ENCODE measurements at places on chromosomes 7 and 10.
A peak's percentile ranks its signal among the peaks of the same experiment; 100 is the strongest.

- DNase-seq, result no peak
These were observed 30.1 kb upstream of the COMTD1 start for GRCh38 chr10:75265856-75266255.

- DNase-seq, result no peak
These were observed 483.9 kb upstream of the NRP1 start for GRCh38 chr10:33818343-33818742.

DNA sequence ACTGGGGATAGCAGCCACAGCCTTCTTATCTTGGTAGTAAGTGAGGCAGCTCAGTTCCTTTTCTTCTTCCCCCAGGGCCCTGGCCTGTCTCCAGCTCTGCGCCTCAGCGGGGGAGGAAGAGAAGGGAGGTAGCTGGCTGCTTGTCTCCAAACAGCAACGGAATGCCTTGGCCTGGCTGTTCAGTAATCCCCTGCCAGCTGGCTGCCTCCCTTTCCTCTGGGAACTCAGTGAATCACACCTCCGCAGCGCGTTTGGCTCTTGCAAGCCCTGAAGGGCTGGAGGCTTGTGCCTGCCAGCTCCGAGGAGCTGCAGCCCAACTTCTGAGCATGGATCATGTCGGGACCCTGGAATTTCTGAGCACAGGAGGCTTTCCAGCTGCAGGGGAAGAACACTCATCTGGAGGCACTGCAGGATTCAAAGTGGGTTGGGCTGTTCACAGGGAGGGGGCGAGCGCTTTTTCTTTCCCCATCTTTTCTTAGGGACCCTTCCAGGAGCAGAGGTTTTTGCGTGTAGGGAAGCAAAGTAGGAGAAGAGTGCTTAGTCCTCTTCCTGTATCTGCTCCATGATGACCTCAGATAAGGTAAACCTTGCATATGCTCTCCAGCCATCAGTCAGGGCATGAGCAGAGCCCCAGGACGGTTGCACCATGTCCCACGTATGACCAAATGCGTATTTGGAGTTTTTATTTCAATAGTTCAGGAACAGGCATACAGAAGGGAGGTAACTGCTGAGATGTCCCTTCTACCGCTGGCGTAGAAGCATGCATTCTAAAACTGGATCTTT lies 253.2 kb upstream of the INHBA start:
- no peak for DNase-seq

- DNase-seq, result peak; percentile 10
These were observed 429.0 kb upstream of the MTPN start for GRCh38 chr7:136405931-136406777.

DNA sequence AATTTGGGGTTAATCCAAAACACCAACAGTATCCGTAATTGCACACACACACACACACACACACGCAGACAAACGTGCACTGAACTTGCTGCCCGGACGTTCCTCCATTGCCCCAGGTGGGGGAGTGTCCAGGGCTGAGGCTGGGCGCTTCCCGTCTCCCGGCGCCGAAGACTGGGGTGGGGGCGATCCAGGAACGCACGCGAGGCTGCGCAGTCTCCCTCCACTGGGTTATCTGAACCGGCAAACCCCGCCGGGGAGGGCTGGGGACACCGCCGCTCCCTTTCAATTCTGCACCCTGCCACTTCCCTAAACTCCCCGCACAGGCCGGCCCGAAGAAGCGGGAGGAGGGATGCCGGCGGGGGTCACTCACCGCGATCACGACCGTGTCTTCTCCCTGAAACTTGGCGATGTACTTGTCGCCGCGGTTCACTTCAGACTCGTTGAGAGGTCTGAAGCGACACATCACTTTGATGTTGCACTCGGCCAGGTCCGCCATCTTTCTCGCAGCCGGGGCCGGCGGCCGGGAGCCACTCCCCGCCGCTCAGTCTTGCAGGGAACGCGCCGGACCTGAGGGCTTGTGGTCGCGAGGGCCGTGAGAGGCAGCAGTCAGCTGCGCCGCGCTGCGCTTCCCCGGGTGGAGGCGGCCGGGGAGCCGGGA lies 618 bp downstream of the KIF5B start:
- peak; percentile 41 for DNase-seq

GRCh38 chr7:3259711-3260400 lies 41.2 kb upstream of the SDK1 start:
- DNase-seq, result no peak

DNA sequence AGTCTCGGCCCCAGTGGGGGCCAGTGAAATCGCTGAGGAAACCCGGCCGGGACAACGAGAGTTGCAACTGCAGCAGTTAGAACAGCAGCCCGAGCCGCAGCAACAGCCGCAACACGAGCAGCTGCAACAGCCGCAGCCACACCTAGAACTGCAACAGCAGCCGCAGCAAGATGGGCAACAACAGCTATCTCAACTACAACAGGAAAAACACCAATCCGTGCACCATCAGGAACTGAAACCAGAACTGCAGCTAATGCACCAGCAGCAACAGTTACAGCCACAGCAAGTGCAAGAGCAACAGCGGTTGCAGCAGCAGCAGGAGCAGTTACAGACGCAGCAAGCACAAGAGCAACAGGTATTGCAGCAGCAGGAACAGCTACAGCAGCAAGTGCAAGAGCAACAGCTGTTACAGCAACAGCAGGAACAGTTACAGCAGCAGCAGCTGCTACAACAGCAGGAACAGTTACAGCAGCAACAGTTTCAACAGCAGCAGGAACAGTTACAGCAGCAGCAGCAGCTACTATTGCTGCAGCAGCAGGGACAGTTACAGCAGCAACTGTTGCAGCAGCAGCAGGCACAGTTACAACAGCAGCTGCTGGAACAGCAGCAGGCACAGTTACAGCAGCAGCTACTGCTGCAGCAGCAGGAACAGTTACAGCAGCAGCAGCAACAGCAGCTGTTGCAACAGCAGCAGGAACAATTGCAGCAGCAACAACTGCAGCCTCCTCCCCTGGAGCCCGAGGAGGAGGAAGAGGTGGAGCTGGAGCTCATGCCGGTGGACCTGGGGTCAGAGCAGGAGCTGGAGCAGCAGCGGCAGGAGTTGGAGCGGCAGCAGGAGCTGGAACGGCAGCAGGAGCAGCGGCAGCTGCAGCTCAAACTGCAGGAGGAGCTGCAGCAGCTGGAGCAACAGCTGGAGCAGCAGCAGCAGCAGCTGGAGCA lies 6.1 kb downstream of the ZNF853 start:
- no peak for DNase-seq

DNA sequence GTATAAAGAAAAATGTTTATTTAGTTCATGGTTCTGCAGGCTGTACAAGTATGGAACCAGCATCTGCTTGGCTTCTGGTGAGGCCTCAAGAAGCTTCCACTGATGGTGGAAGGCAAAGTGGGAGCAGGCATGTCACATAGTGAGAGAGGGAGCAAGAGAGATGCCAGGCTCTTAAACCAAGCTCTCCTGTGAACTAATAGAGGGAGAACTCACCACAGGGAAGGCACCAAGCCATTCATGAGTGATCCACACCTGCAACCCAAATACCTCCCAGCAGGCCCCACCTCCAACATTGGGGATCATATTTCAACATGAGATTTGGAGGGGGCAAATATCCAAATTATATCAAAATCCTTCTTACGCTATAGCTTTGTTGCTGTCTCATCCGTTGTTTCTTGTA lies 113.1 kb downstream of the CPED1 start:
- DNase-seq, result no peak

- DNase-seq, result no peak
These were observed 174.7 kb upstream of the GRB10 start for GRCh38 chr7:50957431-50957830.
